ENCODE measurements at places on chromosomes 16 and 17.

DNA sequence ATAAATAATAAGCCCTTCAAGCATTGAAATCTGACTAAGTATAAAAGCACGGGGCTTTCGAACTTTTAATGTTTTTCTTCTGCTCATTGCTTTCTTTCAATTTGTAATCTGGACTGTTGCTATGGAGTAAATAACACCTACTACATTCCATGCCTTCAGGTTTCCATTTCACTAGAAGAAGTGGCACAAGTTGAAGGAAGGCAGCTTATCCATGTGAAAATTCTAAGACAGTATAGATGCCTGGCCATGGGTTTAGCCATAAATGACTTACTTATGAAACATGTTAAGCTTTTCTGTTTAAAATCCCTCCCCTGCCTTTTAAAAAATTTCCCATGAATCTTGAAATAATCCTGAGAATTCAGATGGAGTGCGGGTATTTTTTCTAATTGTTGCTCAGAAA lies 30.6 kb downstream of the KCNJ16 start:
- DNase-seq, result no peak

- no peak for DNase-seq
Observed at GRCh38 chr16:66964049-66964448, 3.0 kb downstream of the CES3 start.

DNA sequence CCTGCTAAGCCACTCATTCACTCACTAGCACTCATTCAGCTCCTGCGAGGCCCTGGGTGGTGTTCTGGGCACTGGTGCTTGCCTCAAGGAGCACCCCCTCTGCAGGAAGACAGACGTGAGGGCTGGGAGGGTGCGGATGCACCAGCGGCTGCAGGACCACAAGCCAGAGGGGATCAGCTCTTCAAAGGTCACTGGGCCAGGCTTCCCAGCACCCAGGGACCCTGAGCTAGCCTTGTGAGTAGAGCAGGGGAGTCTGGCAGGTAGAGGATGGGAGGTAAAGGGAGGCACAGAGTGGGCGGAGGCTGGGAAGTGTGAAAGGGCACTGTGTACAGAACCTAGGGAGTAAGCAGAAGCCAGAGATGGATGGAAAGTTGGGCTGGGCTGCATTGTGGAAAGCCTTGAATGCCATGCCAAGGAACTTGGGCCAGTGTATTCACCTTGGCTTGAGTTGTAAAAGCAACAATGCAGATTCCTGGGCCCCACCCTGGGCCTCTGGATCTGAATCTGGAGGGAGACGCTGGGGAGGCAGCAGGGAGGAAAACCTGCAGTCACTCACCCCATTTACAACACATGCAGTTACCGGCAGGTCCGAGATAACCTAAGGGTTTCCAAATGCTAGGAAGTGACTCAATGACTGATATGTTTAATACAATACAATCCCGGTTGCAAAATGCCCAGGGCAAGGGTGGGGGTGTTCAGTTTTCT lies 1.7 kb downstream of the IL4R start:
- no peak for DNase-seq

- DNase-seq, result no peak
Observed at GRCh38 chr17:18961634-18962493, 9.9 kb downstream of the SLC5A10 start.

GRCh38 chr16:11560701-11561453 lies 25.8 kb downstream of the LITAF start:
- DNase-seq, result peak; percentile 40

- no peak for DNase-seq
Observed at GRCh38 chr16:30677931-30678585, 19.8 kb downstream of the FBRS start.

DNA sequence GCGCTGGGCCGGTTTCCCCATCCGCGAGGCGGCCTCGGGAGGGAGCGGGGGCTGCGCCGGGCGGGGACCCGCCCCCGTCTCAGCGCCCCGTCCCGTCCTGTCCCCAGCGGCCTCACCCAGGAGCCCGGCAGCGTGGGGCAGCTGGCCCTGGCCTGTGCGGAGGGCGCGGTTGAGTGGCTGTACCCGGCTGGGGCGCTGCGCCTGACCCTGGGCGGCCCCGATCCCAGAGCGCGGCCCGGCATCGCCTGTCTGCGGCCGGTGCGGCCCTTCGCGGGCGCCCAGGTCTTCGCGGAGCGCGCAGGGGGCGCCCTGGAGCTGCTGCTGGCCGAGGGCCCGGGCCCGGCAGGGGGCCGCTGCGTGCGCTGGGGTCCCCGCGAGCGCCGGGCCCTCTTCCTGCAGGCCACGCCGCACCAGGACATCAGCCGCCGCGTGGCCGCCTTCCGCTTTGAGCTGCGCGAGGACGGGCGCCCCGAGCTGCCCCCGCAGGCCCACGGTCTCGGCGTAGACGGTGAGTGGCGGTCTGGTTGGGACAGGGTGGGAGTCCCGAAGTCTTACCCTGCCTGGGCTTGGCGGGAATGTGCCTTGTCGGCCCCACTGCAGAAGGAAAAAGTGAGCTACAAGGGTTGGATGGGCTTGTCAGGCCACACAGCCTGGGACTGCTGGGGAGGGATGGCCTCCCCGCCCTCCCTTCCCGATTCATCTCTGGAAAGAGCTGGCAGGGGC lies 720 bp downstream of the METRN start:
- DNase-seq, result no peak

DNA sequence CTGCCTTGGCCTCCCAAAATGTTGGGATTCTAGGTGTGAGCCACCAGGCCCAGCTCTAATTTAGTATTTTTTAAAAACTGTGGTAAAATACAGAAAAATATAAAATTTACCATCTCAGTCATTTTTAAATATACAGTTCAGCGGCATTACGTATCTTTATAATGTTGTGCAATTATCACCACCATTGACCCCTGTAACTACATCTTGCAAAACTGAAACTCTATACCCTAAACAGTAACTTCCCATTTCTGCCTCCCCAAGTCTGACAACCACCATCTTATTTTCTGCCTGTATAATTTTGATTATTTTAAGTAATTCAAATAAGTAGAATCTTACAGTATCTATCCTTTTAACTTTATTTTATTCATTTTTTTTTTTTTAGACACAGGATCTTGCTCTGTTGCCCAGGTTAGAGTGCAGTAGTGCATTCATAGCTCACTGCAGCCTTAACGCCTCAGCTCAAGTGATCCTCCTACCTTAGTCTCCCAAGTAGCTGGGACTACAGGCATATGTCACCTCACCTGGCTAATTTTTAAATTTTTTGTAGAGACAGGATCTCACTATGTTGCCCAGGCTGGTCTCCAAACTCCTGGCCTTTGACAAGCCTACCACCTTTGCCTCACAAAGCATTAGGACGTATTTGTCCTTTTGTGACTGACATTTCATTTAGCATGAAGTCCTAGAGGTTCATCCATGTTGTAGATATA lies 10.9 kb upstream of the GGA2 start:
- DNase-seq, result no peak

DNA sequence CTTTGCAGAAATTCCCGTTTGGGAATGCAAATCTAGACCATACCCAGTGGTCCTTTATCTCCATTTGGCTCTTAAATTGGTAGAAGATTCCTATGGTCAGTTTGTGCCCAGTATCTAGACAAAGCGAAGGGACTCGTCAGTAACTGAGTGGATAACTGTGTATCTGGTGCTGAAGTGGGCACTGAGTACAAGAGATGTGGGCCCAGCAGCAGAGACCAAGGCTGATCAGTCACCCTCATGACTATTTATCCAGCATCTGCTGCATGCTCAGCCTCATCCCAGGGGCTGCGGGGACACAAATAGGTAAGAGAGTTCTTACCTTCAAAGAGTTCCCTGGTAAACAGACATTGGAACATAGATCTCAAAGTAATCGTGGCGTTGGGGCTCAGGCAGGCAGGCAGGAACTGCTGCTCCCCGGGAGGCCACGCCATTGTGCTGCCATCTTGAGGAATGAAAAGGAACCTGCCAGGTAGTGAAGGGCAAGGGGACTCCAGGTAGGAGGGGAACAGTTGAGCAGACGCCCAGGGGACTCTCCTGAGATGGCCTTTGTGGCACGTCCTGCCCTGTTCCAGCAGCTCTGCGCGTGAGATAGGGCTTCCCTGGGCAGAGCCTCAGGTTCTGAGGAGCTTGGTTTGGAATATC lies 10.3 kb downstream of the NT5M start:
- DNase-seq, result peak; percentile 69

GRCh38 chr17:57735707-57736106 lies 9.4 kb downstream of the CCDC182 start:
- no peak for DNase-seq

GRCh38 chr17:75551266-75551665 lies 25.8 kb downstream of the LLGL2 start:
- DNase-seq, result no peak

- no peak for DNase-seq
Observed at GRCh38 chr17:55582897-55583296, 71.6 kb upstream of the SMIM36 start.

DNA sequence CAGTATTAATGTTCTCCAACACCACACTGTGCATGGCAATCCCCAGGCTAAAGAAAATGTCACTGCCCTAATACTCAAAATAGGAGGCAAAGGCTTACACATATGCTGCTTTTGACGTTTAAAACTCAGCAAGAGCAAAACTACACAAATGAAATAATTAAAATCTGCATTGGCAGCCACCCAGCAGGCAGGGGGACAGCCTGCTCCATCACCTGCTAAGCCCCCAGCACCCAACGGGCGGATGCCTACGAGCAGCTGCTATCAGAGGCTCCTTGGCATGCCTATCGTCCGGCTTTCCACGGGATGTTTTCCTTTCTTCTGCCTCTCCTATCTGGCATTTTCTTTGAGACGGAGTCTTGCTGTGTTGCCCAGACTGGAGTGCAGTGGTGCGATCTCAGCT lies 337.5 kb downstream of the SOX9 start:
- DNase-seq, result no peak

GRCh38 chr17:5198472-5198871 lies 6.8 kb upstream of the ZNF594 start:
- DNase-seq, result no peak

DNA sequence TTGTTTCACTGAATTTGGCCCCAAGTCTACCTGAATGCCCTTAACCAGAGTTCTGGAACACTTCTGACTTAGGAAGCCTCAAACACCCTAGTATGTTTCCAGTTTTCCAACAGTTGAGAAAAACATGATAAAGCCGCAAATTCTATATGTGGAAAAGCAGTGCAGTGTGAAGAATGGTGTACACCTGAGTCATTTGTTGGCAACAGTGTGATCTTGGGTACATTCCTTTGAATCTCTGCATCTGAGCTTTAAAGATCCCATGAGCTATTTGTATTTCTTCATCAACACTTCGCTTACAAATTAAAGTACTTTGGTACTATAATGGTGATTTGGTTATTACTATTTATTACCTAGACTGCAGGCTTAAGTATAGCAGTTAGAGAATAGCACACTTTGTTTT lies 93.6 kb upstream of the TBX2 start:
- no peak for DNase-seq

GRCh38 chr16:2204416-2205103 lies 694 bp upstream of the MLST8 start:
- no peak for DNase-seq

- no peak for DNase-seq
Observed at GRCh38 chr16:73608911-73609310, 561.0 kb upstream of the ZFHX3 start.

GRCh38 chr16:84649511-84649861 lies 1.2 kb downstream of the KLHL36 start:
- DNase-seq, result no peak

DNA sequence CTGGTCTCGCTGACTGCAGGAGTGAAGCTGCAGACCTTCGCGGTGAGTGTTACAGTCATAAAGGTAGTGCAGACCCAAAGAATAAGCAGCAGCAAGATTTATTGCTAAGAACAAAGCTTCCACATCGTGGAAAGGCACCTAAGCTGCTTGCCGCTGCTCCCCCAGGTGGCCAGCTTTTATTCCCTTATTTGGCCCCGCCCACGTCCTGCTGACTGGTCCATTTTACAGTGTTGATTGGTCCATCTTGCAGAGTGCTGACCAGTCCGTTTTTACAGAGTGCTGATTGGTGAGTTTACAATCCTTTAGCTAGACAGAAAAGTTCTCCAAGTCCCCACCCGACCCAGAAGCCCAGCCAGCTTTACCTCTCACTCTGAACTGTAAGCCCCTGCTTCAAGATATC lies 227.8 kb downstream of the ABCC12 start:
- no peak for DNase-seq

DNA sequence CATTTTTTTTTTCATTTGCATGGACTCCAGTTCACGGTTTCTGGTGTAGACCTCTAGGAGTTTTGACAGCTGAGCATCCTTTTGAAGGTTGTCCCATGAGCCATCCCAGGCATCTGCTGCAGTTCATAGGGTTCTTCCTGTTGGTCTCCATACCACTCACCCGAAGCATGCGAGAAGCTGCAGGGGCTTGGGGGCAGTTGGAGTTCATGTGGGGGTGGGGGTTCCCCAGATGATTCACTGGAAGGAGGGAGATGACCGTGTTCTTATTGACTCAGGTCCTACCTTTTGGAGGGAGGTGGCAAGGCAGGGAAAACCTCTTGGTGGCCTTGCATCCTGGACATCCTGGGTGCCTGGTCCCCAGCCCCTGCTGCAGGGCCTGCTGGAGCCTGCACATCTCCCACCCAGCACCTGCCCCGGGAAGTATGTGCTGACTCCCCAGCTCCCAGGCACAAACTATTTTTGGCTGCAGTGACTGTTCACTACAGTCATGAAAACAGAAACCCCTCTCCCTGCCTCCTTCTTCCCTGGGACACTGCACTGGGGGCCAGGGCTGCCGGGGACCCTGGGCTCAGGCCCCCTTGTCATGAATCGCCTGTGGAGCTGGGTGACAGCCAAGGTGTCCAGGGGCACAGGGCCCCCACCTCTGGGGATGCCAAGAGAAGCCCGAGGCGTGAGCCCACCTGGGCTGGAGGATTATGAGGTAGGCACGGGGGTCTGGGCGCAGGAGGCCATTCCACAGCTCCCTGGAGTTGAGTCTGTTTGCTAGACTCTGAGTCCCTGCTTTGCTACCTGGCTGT lies 64.9 kb upstream of the LGALS9 start:
- no peak for DNase-seq

DNA sequence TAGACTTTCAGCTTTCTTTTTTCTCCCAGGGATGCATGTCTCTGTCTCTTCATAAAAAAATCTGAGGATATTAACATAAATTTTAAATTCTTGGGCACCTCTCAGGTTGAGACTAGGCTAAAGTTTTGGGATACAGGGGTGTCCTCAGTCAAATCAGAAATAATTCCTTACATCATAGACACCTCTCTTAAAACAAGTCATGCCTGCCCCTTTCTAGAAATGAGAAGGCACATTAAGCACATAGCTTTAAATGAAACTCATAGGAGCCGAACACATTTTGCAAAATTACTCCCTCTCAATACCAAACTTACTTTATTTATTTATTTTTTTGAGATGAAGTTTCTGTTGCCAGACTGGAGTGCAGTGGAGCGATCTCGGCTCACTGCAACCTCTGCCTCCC lies 67.3 kb upstream of the BCAR1 start:
- no peak for DNase-seq

Measured in activated CD4-positive, alpha-beta T cell treated with anti-CD3 and anti-CD28 coated beads for 1 hour (primary cell).